ENCODE measurements at places on chromosomes 6 and 20.

- DNase-seq = no peak
These were observed 513.3 kb upstream of the NOX3 start for GRCh38 chr6:155968921-155969320.

GRCh38 chr20:62494980-62495748 lies 19.4 kb upstream of the GATA5 start:
- no peak for DNase-seq

DNA sequence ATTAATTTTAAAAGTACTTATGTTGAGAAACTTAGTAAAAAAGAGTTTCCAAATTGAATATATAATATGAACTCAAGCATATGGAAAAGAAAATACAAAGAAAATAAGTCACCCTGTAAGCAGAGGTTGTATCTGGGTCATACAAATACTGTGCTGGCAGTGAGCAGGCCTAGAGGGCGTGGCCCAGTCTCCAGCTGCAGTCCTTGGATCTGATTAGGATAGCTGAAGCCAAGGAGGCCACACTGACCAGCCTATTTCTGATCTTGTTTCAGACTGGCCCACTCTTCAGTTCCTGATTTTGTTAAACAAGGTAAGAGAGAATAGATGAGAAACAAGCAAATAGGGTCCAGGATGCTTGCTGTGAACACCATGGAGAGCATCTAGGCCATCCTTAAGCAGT lies 228.8 kb downstream of the EPM2A start:
- no peak for DNase-seq

DNA sequence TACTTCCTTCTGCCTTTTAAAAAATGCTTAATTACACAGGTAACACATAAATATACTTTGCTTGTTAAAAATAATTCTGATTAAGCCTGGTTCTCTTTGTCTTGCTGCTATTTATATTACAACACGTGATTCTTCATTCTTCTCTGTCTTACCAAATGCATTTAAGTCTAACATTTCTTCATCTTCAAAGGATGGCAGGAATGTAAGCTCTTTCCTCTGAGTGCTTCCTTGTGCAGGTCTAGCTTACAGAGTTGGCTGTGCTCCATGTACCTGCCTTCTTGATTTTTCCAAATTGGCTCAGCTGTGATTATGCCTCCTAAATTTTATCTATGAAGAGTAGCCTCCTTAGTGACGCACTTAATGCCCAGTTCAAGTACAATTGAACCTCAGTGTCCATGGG lies 44.4 kb downstream of the RNF144B start:
- no peak for DNase-seq

GRCh38 chr20:48771542-48771941 lies 56.3 kb downstream of the PREX1 start:
- DNase-seq = peak; percentile 76

GRCh38 chr6:12371641-12372146 lies 81.5 kb downstream of the EDN1 start:
- no peak for DNase-seq
